ENCODE measurements at places on chromosomes 5 and 9.

- DNase-seq = no peak
Observed at GRCh38 chr5:77832938-77833337, 56.8 kb upstream of the TBCA start.

GRCh38 chr5:34498572-34498971 lies 157.6 kb upstream of the RAI14 start:
- no peak for DNase-seq

DNA sequence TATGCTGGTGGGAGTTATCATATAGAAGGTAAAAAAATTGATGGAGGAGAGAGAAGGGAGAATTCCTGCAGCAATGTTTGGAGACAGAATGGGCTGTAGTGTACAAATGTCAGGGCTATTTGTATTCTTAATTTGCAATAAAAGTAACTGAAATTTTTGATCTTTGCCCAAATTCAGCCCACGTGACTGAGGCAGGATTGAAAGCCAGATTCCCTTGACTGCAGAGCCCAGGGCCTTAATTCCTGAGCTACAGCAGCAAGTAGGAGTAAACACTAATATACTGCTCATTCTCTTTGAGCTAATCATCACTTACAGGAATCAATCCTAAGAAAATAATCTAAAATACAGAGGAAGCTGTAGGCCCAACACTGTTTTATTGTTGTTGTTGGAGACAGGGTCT lies 5.2 kb upstream of the ANXA6 start:
- no peak for DNase-seq

GRCh38 chr5:131394128-131394527 lies 130.3 kb downstream of the CDC42SE2 start:
- DNase-seq = no peak

GRCh38 chr9:7192266-7192665 lies 434.5 kb downstream of the KDM4C start:
- DNase-seq = no peak

- no peak for DNase-seq
Observed at GRCh38 chr5:150625164-150625535, 15.3 kb upstream of the SYNPO start.

DNA sequence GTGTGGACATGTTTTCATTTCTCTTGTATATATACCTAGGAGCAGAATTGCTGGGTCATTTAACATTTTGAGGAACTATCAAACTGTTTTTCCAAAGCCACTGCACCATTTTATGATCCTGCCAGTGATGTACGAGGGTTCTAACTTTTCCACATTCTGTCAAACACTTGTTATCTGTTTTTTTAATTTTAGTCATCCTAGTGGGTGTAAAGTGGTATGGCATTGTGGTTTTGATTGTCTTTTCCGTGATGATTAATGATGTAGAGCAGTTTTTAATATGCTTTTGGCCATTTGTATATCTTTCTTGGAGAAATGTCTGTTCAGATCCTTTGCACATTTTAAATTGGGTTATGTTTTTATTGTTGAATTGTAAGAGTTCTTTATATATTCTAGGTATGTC lies 107.0 kb downstream of the MELK start:
- DNase-seq = no peak

- DNase-seq = no peak
Observed at GRCh38 chr5:105288946-105289345, 1726.4 kb upstream of the NUDT12 start.

GRCh38 chr5:73654171-73654811 lies 28.3 kb downstream of the ARHGEF28 start:
- DNase-seq = no peak

- no peak for DNase-seq
Observed at GRCh38 chr9:133162861-133163503, 732 bp downstream of the GBGT1 start.

GRCh38 chr5:109597893-109598292 lies 91.8 kb upstream of the MAN2A1 start:
- no peak for DNase-seq

GRCh38 chr5:14286574-14287421 lies 143.7 kb downstream of the TRIO start:
- DNase-seq = no peak

DNA sequence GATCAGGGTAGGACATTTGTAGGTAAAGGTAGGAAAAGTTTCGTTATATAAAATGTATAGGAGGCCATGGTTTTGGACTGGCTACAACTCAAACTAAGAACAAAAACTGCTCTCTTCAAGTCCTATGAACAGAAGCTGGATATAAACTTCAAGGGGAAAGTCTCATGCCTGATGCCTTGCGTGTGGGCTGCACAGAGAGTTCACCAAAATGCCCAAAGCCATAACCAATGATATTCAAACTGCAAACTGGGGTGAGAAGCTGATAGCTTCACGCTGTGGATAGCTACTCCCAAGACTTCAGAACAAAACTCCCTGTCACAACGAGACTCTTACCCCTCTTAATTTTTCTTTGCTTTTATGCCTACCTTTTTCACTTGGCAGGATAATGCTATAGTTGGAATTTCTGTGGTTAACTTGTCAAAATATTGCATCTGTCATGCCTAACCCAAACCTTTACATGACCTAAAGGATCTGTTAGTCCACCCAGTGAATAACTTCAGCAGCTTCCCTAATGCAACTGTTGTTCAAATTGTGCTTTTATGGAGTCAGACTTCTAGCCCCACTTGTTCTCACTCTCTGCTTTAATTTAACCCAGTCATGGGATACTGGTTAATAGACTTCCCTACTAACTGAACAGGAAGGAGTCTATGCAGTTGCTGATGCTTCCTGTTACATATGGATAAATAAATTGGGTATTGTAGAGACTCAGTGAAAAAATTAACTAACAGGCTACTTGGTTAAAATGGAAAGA lies 71.9 kb downstream of the SFXN1 start:
- no peak for DNase-seq

DNA sequence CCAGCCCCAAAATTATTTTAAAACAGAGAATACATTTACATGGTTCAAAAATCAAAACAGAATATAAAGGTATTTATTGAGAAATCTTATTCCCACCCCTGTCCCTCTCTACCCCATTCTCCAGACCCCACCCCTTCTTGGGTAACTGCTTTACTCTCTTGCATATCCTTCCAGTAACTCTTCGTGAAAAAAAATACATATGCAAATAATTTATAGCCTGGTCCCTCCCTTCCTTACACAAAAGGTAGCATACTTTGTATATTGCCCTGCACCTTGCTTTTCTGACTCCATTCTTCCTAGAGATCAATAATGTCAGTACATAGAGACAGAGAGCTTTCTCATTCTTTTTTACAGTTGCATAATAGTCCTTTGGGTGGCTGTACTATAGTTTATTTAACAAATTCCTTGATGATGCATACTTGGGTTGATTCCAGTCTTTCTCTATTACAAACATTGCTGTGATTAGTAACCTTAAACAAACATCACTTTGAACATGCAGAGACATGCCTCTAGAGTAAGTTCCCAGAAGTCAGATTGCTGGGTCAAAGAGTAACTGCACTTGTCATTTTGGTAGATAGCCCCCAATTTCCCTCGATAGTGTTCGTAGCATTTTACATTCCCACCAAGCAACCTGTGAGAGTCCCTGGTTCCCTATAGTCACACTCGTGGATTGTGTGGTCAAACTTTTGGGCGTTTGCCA lies 47.9 kb downstream of the STOM start:
- DNase-seq = peak; percentile 87

DNA sequence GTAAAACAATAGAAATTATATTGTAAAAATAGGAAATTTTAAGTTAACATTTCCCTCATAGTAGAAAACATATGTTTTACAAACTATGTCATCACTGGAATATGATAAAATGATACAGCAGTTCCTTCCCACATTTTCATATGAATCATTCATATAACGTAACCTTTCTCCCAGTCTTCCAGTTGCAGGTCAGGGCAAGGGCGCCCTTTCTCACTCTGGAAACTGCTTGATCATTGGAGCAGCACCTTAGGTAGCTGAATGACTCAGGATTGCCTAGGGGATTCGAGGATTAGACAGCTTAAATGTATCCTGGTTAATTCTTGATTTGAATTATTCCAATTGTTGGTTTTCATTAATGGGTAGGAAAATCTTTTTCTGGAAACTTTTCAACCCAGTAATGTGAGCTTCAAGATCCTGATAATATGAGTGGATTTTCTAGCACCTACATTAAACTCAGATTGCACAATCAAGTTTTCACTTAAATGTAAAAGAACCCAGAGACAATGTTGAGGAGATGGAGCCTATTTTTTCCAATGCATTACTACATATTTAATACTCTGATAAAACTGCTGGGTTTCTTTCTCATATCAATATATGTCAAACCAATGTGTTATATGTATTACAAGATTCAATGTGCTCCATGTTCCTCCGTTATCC lies 32.6 kb upstream of the ANXA1 start:
- DNase-seq = no peak

GRCh38 chr5:64625678-64626077 lies 64.6 kb upstream of the SHISAL2B start:
- no peak for DNase-seq

DNA sequence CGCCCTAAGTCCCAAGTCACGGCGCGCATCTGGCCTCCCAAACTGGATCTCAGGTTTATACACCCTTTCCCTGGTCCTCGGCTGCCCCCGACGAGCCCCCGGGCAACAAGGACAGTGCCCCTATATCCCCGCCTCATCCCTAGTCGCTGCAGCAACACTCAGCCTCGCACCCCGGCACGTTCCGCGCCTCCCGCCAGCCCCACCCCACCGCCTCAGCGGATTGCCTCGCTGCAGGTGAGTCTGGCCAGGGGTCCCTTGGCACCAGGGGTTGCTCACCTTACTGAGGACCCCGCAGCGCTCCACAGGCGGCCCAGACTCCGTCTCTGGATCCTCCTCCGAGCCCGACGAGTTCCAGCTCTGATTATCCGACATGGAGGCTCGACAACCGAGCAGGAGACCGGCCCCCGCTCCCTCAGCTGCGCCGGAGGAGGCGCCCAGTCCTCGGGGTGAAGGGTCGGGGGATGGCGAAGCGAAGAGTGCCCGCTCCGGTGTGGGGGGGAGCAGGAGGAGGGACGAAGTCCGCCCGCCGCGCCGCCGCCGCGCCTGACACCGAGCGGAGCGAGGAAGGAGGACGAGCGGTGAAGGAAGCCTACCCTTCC lies 494 bp downstream of the CERT1 start:
- DNase-seq = no peak

GRCh38 chr5:146600376-146600775 lies 84.4 kb upstream of the GPR151 start:
- DNase-seq = no peak

DNA sequence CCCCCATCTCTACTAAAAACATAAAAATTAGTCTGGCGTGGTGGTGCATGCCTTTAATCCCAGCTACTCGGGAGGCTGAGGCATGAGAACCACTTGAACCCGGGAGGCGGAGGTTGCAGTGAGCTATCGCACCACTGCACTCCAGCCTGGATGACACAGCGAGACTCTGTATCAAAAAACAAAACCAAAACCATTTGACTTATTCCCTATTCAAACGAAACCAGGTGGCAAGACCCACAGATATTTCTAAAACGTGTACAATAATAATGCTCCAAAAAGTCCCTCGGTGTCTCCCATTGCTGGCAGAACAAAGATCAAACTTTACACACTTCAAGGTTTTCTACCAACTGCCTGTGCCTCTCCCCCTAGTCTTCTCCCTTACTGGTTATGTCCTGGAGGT lies 29.8 kb downstream of the HMGCR start:
- no peak for DNase-seq

- no peak for DNase-seq
Observed at GRCh38 chr9:13552606-13553215, 273.2 kb upstream of the MPDZ start.

DNA sequence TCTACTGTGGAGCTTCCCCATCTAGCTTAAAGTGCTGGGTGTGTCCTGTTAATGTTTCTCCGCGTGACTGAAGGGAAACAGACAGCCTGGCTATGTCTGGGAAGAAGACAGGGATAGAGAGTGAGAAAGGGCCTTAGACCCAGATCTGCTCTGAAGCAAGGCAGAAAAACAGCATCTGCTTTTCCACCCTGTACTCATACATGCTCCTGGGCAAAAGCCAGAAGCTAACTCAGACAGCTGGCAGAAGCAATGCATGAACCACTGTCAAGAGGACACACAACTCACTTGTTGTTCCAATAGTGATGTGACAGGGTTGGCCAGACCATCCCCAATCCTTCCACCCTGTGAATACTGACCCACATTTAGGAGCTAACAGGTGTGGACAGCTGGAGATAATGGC lies 63.3 kb downstream of the DPYSL3 start:
- DNase-seq = no peak

DNA sequence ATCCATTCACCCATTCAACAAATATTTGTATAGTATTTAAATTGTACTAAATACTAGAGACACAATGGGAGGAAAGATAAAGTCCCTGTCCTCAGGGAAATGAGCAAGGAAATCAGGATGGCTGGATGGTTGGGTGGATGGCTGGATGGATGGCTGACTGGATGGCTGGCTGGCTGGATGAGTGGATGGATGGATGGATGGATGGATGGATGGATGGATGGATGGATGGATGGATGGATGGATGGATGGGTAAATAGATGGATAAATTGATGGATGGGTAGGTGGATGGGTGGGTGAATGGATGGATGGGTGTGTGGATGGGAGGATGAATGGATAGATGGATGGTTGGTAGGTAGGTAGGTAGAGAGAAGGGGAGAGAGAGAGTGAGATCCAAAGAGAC lies 41.5 kb upstream of the WWC1 start:
- no peak for DNase-seq

DNA sequence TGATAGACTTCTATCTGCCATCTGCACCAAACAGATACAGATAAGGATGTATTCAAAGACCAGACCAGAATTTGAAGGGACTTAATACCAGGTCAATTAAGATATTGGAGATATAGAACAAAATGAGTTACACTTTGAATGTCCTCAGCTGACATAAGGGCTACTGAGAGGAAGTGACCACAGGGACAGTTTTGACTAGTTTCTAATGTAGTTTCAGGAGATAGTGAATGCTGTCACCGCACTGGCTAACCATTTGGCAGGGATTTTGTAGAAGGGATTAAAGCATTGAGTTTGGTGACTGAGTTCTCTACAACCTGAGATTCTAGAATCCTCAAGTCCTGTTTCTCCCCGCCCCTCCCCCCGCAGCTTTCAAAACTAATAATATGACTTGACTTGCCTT lies 22.7 kb downstream of the CCNH start:
- no peak for DNase-seq

GRCh38 chr9:116144555-116144954 lies 9.0 kb upstream of the PAPPA start:
- no peak for DNase-seq

DNA sequence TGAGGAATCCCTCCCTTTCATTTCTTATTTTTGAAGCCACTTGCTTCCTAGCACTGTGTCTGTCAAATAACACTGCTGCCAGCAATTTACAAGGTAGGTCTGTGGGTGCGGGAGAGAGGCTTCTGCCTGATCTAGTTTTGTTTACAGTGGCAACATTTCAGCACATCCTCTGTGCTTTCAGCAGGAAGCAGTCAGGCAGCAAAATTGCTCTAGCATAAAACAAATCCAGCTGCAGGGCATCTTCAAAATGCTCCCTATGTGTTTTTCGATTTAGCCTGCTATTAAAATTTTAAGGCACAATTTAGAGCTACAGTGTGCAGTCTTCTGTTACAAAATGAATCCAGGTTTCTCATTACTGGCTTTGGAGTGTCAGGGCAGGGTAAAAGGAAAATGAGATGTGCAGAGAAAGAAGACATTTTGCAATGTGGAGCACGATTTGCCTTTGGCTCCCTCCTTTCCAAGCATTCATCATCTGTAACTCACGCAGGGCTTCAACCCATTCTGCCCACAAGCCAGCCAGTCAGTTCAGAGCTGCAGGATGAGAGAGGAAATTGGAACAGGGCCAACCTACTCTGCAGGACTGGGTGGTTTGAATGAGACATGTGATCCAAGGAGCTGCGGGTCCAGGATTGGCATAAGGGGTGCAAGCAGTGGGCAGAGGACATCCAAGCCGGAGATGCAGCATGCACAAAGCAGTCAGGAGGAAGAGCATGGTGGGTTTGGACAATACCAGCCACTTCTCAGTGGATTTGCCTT lies 143.4 kb upstream of the APC start:
- no peak for DNase-seq

Measured in AG04449 (cell line).